NCI-H446 (cell line): ENCODE measurements at places on chromosomes 1 and 21.

GRCh38 chr1:203453616-203454015, 22.0 kb upstream of the PRELP start:
- DNase-seq = no peak

DNA sequence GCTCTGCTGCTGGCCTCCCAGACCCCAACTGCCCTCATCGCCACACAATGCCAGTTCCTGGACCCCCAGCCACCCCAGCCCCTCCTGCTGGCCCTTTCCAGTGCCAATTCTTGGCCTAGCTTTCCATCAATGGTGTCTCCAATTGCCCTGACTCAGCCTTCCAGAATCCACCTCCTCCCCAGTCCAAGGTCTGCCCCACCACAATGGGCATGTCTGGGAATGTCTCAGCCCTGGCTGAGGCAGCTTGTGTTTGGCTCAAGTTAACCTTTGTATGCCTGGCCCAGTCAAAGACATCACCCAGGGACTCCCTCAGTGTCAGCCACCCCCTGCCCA, 16.4 kb downstream of the ALDH4A1 start:
- DNase-seq = no peak

GRCh38 chr1:151993084-151993733, 450 bp downstream of the S100A10 start:
- no peak for DNase-seq

DNA sequence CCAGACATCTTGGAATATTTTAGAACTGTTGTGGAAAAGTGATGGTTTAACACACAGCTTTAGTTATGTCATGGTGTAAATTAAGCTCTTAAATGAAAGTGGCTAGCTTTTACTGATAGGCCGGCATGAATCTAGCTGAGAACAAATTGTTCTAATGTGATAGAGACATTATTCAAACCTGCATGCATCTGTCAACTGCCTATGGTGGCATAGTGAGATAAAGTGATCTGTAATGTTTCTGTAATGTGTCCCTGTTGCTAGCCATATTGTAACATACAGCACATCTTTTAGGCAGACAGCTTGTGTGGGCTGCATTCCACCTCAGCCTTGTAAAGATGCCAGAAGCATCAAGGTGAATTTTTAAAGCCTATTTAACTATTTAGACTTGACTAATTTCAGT, 16.0 kb downstream of the LRIG2 start:
- no peak for DNase-seq
